Activated CD4-positive, alpha-beta T cell treated with anti-CD3 and anti-CD28 coated beads for 36 hours (primary cell): ENCODE measurements at places on chromosomes 4 and X.

DNA sequence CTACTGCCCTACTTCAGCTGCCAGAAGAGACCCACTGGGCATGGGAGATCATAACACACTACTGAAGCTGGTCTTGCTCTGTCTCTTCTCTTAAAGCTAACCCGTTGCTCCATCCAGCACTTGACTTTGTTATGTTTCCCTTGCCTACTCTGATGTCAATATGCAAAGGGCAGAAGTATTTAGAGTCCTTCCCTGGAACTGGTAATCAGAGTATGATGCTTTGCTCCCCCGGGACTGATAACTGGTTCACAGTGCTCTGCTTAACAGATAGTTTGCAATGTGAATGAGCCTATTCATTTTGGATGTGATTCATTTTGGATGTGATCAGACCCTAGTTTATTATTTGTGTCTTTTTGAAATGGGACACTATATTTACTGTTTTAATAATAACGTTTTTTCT lies 12.3 kb upstream of the UCP1 start:
- no peak for DNase-seq

- no peak for DNase-seq
Measured at GRCh38 chr4:45323453-45324058, 597.2 kb upstream of the GNPDA2 start.

DNA sequence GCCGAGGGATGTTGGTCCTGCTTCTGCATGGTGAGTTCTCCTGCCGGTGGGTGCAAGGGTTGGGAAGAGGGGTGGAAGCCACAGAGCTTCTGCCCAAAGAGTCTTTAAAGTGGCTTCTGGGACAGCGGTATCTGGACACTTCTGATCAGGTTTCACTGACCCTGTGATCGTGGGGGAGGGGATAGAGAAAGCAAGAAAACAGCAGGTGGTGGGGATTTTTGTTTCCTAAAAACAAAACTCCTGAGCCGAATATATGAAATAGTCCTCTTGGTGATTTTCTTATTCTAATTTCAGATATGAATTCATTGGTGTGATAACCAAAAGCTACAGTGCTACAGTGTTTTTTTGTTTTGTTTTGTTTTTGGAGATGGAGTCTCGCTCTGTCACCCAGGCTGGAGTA lies 754 bp downstream of the NYX start:
- DNase-seq, result no peak

DNA sequence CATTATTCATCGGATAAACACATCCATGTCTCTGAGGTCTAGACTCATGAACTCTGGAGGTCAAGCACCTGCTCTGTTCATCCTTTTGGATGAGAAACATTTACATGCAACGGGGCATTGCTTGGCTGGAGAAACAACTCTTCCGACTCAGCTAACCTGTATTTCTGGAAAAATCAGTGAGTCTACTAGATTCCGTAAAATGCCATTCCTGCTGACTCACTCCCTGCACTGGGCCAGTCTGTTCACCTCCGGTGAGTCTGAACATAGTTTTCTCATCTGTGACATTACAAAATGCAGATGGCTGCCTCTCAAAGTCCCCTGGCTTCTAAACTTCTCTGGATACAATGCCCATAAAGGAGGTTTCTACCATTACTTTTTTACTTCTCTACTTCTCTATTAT lies 185.7 kb upstream of the HS3ST1 start:
- DNase-seq, result no peak

DNA sequence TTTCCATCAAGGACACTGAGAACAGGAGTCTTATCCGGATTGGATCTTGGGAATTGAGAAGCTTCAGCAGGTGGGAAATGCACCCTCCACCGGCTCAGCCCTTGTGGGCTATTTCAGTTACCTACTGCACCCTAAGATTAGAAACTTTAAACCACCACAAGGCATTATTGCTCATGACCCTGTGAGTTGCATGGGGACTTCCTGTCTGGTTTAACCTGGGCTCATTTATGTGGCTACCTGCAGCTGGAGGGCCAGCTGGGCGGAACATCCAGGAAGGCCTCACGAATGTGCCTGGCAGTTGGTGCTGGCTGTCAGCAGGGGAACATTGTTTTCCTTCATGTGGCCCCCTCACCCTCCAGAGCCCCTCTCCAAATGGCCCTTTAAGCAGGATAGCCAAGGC lies 164.1 kb downstream of the DEFB131A start:
- no peak for DNase-seq

DNA sequence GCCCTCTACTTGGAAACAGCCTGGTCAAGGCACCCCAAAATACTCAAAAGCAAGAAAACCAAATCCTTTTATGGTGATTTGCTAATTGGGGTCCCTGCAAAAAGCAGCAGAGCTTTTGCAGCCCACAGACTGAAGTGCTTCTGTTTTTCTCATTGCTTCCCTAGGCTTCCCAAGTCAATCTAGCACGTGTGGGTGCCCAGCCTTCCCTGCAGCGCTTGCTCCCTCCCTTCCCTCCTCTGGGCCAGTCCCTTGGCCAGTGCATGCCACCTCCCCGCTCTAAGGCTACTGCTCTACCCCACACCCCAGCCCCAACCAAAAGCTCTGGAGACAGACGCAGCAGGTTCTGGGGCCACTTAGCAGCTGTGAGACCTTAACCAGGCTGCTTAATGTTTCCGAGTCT lies 53.6 kb downstream of the ANAPC4 start:
- DNase-seq, result no peak
